ENCODE measurements at places on chromosomes 1 and 21.

DNA sequence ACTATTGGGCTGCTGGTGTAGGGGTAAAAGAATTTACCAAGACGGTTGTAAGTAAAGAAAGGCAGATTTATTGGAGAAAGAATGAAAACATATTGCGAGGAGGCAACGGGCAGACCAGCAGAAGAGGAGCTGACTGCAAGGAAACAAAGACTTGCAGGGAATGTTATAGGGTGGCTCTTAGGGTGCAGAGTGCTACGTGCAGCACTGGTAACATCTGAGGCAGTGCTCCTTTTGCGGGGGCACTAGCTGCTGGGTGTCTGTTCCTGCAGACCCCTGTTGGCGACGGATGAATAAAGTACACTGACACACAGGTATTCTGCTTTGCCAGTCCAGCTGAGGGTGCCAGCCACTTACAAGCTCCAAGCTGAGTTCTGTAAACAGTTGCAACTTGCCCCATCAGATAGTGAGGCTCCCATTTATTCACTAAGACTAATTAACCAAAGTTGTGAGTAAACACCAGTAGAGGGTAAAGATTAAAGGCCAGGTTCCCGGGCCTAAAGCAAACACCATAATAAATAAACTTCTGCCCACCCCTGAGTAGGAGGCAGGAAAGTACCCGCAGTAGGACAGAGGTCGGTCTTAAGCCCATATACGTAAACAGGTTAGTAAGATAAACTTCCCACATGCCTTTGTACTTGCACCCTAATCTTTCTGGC lies 140.2 kb upstream of the KCNK1 start:
- no peak for DNase-seq

DNA sequence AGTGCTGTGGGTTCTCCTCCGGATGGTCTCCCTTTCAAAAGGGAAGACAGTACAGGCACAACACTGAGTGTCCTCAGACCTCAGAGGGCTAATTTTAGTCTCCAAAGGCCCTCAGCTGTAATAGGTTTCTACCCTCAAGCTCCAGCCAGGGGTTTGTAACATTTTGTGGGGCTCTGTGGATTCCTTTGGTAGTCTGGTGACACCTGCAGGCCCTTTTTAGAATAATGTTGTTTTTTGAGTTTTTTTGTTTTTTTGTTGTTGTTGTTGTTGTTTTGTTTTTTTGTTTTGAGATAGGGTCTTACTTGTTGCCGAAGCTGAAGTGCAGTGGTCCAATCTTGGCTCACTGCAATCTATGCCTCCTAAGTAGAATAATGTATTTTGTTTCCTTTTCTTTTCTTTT lies 15.0 kb upstream of the TMEM201 start:
- DNase-seq = no peak

- no peak for DNase-seq
Observed at GRCh38 chr1:156644640-156645039, 2.7 kb downstream of the BCAN start.

DNA sequence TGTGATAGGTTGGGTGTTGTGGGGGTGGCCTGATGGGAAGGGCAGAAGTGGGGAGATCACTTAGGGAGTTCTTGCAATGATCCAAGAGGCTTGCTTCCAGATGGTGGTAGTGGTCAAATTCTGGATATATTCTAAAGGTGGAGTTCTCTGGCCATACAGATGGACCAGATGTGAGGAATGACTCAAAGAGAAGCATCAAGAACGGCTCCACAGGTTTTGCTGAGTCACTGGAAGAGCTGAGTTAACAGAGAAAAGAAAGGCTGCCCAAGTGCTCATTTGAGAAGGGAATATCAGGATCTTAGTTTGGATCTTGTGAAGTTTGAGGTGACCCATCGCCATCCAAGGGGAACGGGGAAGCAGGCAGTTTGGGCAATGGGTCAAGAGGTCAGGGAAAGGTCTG lies 192.9 kb upstream of the GALNT2 start:
- DNase-seq = no peak

GRCh38 chr1:5415606-5416005 lies 576.6 kb downstream of the NPHP4 start:
- DNase-seq = no peak

- DNase-seq = no peak
Observed at GRCh38 chr1:115828101-115829022, 12.6 kb downstream of the NHLH2 start.

- no peak for DNase-seq
Observed at GRCh38 chr1:168976267-168976666, 130.2 kb upstream of the ATP1B1 start.

- DNase-seq = no peak
Observed at GRCh38 chr1:110060034-110060661, 10.3 kb downstream of the ALX3 start.

DNA sequence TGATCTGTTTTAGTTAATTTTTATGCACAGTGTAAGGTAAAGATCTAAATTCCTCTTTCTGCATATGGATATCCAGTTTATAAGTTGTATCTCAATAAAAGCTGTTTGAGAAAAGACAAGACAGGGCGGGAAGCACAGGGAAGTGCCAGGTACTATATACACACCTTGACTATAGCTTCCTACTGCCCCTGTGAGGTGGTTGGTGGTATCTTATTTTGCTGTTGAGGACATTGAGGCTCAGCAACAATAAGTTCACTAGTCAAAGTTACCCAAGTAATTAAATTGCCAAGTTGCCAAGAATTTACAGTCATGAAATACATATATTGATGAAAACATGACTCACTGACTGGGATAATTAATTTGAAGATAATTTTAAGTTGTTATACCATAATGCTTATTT lies 109.1 kb downstream of the CD247 start:
- DNase-seq = no peak

DNA sequence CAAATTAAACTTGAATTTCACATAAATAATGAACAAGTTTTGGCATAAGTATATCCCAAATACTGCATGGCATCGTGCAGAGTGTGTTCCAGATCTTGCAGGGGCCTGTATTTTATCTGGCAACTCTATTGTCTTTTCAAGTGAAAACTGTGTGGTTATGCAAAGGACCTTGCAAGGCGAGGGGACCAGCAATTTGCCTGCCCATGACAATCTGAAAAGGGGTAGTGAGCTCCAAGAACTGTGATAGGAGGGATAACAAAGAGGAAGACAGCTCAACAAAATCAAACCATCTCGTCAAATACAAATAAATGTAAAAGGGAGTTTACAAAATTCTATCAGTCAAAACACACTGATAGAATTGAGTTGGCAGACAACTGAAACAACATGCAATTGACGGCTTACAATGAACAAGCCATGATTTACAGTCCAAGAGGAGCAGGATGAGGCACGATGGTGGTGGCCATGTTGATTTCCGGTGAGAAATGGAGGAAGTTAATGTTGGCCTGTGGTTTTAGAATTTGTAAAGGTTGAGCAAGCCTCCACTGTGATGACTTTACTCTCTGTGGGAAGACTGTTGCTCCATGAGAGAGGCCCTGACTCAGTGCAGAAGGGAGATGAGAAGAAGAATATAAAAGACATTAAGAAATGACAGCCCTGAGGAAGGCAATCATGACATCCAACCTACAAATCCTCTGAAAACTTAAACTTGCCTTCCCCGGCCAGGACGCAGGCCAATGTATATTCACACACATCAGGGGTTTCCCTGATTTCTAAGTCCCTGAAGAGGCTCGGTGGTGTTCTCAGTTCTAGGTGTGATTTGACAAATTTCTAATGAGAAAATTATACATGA lies 132.2 kb downstream of the ADSS2 start:
- DNase-seq = peak; percentile 65
